ENCODE measurements at places on chromosomes 2 and 18. TPM values are rescaled to one million over a fixed set of nuclear protein-coding genes. Genes with fewer than 3 reads are reported as not detected.

The KCNG3 gene
- total RNA-seq = not detected

DNA sequence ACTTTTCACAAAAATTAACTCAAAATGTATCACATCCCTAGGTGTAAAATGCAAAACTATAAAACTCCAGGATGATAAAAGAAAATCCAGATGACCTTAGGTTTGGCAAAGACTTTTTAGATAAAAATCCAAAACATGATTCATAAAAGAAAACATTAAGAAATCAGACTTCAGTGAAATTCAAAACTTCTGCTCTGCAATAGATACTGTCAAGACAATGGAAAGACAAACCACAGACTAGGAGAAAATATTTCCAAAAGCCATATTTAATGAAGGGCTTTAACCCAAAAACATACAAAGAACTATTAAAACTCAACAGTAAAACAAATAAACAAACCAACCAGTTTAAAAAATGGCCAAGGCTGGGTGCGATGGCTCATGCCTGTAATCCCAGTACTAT lies 173.6 kb upstream of the SPOPL start:
- DNase-seq = no peak

- DNase-seq = no peak
Measured at GRCh38 chr2:59181347-59181746, 940.2 kb upstream of the FANCL start.

- DNase-seq = no peak
Measured at GRCh38 chr18:48137374-48138081, 207.1 kb upstream of the SMAD2 start.

GRCh38 chr2:12326449-12327190 lies 390.1 kb upstream of the TRIB2 start:
- DNase-seq = no peak

- DNase-seq = no peak
Measured at GRCh38 chr2:183948861-183949260, 649.5 kb upstream of the ZNF804A start.

The TTLL4 gene
- total RNA-seq = 26.1 TPM

GRCh38 chr2:181394741-181395437 lies 62.3 kb upstream of the ITGA4 start:
- DNase-seq = no peak

GRCh38 chr18:44450226-44450625 lies 230.5 kb upstream of the SETBP1 start:
- no peak for DNase-seq

- no peak for DNase-seq
Measured at GRCh38 chr2:240593026-240593702, 6.6 kb downstream of the CAPN10 start.

DNA sequence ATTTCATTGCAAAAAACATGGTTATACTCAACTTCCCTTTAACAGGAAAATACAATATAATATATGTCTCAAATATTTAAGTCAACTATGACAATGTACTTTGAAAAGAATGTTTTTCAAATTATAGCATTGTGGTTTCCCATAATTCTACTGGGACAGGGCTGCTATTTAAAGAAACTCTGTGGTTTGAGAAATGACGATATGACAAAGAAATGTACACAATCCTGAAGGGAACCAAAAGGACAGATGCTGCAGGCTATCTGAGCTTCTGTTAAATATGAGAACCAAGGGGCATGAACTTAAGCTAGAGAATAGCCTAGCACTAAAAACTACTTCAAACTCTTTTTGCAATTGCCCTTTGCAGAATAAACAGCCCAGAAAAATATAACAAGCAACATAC lies 415.9 kb downstream of the GRB14 start:
- no peak for DNase-seq

DNA sequence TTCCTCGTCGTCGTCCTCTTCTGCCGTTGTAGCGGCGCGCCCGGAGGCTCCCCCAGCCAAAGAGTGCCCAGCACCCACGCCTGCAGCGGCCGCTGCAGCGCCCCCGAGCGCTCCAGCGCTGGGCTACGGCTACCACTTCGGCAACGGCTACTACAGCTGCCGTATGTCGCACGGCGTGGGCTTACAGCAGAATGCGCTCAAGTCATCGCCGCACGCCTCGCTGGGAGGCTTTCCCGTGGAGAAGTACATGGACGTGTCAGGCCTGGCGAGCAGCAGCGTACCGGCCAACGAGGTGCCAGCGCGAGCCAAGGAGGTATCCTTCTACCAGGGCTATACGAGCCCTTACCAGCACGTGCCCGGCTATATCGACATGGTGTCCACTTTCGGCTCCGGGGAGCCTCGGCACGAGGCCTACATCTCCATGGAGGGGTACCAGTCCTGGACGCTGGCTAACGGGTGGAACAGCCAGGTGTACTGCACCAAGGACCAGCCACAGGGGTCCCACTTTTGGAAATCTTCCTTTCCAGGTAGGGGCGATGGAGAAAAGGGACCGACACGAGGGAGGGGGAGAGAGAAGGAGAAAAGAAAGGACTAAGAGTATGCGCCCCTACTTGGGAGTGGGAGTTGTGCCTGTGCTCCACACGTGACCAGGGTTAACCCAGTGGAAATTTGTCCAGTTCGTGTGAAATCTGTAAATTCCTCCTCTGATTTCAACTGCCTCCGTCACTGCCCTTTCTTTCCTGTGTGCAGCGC lies 800 bp downstream of the HOXD13 start:
- no peak for DNase-seq

DNA sequence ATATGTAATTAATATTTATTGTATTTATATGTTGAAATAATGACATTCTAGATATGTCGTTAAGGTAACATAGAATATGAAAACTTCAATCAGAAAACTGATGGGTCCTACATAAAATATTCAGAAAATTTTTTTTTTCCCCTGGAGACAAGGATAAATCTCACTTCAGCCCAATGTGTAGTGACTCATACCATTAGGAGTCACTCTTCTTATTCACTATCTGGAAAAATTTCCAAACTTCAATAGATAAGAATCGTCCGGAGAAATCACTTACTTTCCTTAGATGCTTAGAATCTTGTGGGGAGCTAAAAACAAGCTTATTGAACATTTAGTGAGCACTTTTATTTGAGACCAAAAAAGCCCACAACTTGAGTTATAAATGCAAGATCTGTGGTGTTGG lies 4.6 kb downstream of the SERPINB13 start:
- DNase-seq = no peak

DNA sequence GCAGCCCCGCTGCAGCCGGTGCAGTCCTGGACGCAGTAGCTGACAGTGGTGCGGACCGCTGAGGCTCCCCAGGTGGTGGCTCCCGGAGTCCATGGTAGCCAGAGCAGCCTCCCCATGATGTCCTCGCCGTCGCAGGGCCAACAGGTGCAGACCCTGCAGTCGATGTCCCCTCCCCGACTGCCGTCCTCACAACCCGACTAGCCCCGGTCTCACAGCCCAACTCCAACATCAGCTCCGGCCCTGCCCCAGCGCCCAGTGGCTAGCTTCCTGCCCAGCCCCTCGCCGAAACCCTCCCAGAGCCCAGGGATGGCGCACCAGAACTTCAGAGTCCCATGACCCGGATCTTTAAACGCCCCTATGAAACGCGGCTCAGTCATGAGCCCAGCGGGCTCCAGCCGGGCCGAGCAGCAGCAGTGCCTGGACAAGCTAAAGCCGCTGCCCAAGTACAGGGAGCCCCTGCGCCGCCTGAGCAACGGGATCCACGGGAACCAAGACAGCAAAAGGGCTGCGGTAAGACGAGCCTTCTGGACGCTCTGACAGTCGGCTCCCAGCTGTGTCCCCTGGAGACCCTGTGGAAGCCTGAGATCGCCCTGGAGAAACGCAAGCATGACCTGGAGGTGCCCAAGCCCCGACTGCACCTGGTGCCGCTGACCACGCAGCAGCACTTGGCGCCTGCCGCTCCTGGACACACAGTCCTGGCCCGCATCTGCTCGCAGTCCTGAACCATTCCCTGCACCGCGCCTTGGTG lies 53.8 kb upstream of the TUBA3E start:
- DNase-seq = no peak

GRCh38 chr2:205806143-205806905 lies 124.0 kb downstream of the NRP2 start:
- no peak for DNase-seq

- no peak for DNase-seq
Measured at GRCh38 chr18:59202258-59202820, 17.6 kb upstream of the GRP start.

GRCh38 chr2:58110765-58111164 lies 64.2 kb downstream of the VRK2 start:
- DNase-seq = no peak
